Activated naive CD4-positive, alpha-beta T cell (primary cell): ENCODE measurements at places on chromosomes 16 and 17.

DNA sequence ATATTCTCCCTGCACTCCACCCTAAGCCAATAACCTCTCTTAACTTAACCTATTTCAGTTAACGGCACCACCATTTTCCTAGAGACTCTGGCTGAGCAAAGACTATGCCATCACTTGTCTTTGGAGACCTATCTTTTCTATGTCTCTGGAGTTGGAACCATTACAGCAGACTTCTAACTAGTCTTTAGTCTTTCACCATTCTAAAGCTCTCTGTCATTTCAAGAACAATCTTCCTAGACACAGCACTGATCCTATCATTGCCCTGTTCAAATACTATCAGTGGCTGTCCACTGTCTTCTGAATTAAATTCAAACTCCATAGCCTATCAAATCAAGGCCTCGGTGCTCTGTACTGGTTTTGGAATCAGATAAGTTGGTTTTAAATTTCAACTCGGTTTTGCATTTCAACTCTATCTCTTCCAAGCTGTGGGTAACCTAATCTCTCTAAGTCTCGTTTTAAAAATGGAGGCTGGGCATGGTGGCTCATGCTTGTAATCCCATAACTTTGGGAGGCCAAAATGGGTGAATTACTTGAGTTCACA, 31.9 kb downstream of the RNF43 start:
- no peak for DNase-seq

GRCh38 chr17:17911001-17911613, 61.1 kb downstream of the TOM1L2 start:
- no peak for DNase-seq

GRCh38 chr17:11487469-11487868, 110.8 kb upstream of the DNAH9 start:
- DNase-seq = no peak

- no peak for DNase-seq
Measured at GRCh38 chr16:85848986-85849385, 49.5 kb downstream of the COX4I1 start.

- DNase-seq = no peak
Measured at GRCh38 chr16:51971184-51971583, 575.8 kb downstream of the TOX3 start.

GRCh38 chr16:59455497-59455896, 721.4 kb upstream of the GOT2 start:
- no peak for DNase-seq

DNA sequence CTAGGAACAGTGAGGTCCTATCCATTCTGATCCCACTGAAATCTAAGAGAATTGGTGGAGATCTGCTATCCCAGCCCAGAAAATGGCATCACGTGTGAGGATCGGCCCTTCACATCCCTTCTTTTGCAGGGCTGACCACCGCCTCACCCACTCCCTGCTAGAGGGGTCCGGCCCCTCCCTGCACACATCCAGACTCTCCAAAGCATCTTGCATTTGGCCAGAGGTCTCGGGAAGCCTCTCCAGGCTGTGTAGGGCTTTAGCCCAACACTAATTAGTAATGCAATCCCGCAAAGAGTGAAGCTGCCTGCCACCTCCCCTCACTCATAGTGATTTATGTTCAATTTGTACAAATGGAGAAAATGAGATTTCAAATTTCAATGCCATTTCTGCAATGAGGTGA, 434.4 kb upstream of the ZFHX3 start:
- DNase-seq = no peak

DNA sequence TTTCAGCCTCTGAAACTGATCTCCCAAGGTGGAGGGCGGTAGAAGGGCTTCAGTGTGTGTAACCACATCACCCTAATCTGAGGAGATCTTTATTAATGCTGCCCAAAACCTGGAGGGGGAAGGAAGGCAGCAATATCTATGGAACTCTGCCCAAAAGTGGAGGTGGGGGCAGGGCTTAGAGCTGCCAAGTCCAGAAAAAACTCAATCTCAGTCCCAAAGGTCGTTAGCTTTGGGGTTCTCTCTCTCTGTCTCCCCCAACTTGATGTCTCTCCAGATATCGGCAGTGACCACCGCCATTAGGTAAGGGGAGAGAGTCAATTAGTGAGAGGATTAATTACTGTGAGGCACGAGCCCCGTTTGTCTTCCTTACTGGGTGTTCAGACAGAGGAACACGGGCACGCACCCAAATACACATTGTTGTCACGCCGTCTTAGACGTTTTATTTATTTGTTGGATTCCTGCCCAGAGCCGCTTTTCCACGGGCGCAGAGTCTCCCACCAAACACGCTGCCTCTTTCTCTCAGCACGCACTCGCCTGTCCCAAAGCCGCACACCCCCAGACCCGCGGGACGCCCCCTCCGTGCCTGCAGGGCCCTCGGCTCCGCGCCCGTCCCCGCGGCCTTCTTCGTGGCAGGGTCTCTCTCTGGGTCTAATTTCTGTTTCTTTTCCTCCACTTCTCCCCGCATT, 5.4 kb upstream of the LHX1 start:
- no peak for DNase-seq

GRCh38 chr16:66660422-66661209, 35.9 kb downstream of the CMTM4 start:
- no peak for DNase-seq

DNA sequence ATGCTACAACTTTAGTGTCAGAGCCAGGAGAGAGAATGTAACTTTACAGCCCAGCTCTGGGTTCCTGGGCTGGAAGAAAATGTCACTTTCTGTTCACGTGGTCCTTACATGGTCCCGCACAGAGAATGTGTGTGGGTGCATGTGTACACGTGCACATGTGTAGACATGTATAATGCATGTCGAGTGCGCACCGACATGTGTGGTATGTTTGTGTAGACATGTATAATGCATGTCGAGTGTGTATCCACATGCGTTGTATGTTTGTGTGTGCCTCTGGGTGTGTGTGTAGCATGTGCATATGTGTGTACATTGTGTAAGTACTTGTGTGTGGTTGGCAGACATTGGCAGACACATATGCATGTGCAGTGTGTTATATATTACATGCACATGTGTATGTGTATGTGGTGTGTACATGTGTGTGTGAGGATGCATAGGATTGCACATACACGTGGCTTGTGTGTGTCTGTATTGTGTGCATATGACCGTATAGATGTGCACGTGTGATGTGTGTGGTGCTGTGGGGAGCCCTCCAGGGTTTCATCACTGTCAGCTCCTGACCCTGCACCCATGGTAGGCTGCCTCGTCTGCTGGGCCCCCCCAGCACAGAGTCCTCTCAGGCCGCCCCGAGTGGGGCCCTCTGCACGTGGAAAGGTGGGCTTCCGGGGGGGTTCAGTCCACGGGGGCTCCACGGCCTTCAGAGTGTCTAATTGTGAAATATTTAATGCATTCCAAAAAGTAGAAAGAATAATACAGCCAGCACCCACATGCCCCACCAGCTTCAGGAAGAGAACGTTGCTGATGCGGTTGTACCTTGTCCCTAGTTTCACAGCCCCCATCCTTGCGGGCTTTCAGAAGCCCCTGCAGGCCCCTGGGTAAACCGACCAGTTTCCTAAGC, 214.2 kb upstream of the GSE1 start:
- DNase-seq = no peak

DNA sequence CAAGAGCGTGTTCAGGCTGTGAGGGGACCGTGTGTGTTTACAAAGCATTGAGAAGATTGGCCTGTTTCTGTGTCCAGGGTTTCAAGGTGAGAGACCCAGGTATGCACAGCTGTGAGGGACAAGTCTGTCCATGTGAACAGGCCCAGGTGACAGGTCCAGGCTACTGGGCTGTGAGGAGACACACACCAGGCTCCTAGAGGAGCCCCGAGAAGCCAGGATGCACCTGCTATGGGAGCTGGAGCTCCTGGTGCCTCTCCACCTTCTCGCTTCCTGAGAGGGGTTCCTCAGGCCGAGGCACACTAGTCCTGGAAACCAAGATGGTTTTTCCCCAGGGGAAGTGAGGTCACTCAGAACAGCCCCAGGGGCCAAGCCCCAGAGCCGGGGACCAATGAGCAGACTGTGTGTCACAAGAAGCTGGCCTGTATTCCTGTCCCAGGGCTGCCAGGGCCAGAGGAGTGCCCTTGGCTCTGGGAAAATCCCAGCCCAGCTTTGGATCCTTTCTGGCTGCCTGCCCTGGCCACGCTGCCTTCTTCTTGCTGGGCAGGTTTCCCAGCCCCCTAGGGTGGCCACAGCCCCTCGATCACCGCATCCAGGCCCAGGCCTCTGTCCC, 153.4 kb upstream of the PLCG2 start:
- DNase-seq = no peak

- DNase-seq = no peak
Measured at GRCh38 chr17:80449930-80450576, 26.4 kb downstream of the NPTX1 start.

DNA sequence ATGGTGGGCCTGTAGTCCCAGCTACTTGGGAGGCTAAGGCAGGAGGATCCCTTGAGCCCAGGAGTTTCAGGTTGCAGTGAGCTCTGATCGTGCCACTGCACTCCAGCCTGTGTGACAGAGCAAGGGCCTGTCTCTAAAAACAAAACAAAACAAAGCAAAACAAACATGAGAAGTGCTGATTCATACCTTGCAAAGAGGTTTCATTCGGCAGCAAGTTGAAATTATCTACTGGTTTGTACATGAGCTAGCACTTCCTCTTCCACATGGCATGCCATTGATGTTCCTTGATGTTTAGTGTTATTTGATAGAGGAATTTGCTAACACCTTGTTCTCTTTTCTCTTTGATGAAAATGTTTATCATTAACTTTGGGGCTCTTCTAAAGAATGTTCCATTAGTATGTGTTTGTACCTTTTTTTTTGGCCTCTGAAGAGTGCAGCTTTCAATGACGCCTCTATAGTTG, 50.6 kb downstream of the SPECC1 start:
- DNase-seq = no peak

DNA sequence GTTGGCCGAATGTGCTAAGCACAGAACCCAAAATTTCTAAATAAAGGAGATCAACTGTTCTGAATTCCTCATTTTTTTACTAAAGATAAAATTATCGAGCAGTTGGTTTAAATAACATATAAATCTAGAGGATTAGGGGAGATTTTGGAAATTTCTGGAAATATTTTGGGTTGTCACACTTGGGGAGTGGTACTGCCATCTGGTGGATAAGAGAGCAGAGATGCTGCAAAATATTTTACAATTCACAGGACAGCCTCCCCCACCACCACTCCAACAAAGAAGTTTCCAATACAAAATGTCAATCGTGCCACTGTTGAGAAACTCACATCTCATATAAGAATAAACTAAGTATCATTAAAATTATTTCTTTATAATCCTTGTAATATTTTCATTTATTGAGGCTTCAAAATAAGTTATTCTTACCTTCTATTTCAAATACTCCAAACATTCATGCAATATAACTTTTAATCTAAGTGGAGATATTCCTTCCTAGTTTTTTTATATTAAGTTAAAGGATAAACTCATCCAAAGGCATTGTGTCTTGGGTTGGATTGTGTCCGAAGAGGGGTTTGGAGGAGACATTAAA, 17.0 kb upstream of the ABCA8 start:
- DNase-seq = no peak

DNA sequence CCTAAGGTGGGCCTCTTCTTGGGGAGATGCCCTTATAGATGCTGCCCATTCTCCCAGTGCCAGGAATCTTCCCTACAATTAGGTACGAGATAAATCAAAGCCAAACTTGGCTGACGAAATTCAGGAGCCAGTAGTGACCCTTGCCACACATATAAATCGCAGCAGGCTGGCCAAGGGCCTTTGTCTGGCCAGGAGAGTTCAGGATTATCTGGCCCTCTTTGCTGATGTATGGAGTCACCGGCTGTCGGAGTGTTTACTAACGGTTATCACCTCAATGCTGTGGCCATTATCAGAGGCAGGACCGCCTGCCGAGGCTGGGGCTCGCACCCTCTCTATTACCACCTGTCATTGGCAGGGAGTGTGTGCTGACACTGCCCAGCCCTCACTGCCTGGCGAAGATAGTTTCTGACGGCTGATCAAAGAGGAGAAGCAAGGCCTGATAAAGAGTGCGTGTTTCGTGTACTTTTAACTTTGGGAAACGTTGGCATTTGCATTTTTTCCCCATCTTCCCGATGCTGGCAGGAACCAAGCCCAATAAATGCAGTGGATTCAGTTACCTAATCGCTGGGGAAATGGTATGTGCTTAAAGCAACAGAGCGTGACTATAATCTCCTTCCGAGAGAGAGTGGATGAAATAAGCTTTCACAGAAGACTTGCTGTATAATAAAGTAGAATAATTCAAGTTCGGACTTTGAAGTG, 32.8 kb upstream of the TBX2 start:
- DNase-seq = no peak

DNA sequence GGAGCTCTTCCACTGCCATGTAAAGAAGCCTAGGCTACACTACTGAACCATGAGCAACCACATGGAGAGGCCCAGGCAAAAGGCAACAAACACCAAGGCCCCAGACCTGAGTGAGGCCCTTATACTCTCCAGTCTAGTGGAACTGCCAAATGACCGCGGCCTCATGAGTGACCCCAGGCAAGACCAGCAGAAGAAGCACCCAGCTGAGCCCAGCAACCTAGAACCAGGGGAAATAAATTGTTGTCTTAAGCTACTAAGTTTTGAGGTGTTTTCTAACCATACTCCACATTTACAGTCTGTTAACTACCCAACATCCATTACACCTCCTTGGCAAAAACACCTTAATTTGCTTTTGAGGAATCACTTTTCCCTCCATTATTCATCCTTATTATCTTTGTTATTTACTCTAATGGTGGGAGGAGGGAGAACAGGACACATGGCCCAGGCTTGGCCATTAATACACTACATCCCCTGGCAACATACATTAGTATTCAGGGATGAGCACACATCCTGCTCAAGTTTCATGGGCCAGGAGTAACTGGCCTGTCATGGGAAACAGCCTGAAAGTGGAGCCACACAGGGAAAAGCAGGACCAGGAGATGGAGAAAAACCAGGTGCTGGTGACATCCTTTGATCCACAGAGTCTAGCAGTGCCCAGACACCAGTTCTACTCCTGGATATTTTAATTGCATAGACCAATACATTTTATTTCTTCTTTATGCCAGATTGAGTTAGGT, 26.2 kb downstream of the SLC39A11 start:
- no peak for DNase-seq

- no peak for DNase-seq
Measured at GRCh38 chr17:70661342-70662222, 492.2 kb downstream of the KCNJ2 start.

- no peak for DNase-seq
Measured at GRCh38 chr17:65388911-65389310, 172.5 kb downstream of the AXIN2 start.

- DNase-seq = no peak
Measured at GRCh38 chr17:27627514-27627913, 3.5 kb upstream of the LGALS9 start.

DNA sequence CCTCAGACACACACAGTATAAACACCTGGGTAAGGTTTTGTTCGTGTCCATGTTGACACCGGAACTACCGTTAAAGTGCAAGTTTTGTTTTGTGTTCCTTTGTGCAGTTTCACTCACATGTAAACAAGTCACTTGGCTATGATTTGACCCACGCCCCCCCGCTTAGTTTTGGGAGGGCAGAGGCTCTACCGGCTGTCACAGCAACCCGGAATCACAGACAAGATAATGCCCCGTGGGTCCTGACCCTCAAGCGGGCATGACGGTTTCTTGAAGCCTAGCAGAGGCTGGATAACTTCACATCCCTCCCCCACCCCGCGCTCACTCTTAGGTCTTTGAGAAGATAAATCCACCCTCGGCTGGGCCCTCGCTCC, 1.7 kb downstream of the RASD1 start:
- no peak for DNase-seq
